ENCODE measurements at places on chromosomes 12 and 14.

GRCh38 chr12:121532503-121533393 is 48.1 kb downstream of the KDM2B start:
- DNase-seq: peak; percentile 87

DNA sequence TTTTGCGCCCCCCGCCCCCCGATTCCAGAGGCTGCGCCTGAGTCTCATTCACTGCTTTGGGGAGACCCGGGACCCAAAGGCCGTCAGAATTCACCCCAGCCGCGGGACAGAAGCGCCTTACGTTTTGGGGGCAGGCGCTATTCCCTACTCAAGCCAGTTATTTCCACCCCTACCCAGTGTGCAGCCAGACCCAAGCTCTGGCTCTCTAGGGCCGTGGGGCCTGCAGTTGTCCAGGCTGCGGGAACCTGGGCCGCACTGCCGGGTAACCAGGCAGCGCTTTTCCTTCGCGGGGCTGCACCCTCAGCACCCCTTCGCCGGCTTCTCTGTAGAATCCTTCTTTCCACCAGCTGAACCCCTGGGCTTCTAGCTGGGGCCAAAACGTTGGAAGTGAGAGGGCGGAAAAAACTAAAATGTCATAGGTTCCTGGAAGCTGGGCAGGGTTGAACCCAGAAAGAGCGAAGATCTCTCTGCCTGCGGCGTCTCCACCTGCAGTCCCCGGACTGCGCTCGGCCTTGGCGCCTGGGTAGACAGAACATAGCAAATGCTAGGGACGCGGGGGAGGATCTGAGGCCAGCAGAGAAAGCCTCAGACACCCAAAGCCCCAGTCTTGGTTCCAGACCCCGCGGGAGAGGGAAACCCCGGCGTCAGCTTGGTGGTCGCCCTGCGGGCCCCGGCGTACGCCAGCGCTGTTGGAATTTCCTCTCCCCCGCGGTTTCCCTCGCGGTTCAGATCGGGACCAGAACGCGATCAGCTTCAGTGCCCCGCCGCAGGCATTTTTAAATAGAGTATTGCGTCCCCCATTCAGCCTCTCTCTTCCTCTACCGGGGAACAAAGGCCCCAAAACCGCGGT is 18.3 kb downstream of the TBX3 start:
- DNase-seq: no peak

- DNase-seq: no peak
Observed at GRCh38 chr12:1122786-1123185, 131.8 kb downstream of the ERC1 start.

- DNase-seq: peak; percentile 34
Observed at GRCh38 chr12:38744041-38744440, 161.3 kb downstream of the CPNE8 start.

DNA sequence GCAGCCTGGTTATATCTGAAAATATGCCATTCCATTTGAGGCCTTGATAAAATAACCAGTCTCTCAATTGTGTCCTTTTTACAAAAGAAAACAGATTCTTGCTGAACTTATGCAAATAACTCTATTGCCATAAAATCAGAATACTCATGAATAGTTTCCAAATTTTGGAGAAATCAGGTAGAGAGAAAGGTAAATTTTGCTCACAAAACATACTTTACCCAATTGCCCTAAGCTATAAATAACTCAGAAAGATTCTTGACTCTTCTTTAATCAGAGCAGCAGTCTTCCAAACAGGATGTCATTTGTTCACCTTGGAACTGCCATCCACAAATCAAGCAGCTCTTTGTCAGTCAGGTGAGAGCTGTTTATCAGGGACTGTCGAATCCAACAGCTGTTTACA is 12.6 kb downstream of the ZNF26 start:
- DNase-seq: no peak

DNA sequence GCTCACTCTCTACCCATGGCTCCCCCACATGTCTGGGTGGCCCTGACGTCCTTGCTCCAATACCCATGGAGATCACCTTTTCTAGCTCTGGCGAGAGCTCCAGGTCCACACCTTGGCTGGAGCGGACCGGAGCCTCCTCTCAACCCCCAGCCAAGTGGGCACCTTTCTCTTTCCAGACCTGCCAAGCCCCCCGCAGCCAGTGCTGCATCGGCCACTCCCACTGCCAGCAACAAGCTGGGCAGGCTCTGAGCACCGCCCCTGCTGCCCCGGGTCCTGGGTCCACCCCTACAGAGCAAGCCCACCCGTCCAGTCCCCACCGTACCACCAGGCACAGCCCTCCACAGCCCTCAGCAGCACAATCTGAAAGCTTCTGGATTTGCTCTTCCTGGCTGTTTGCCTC is 98.2 kb upstream of the C14orf180 start:
- DNase-seq: no peak

GRCh38 chr12:1706632-1706980 is 15.7 kb downstream of the ADIPOR2 start:
- DNase-seq: no peak

DNA sequence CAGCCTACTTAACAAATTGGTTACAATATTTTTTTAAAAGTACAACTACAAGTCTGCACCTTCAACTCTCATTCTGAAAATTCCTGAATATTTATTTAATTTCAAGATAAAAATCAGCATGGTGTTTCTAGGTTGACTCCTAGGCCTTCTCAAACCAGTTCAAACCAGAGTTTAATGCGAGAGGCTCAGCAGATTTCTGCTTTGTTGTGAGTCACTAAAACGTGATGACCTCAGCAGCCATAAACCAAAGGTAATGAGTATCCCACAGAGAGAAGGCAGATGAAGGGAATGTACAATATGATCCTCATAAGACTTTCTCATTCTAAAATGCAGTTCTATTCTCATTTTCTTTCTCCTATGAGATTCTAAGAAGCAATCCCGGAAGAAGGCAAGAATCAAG is 1.5 kb downstream of the PRDM4 start:
- peak; percentile 63 for DNase-seq

DNA sequence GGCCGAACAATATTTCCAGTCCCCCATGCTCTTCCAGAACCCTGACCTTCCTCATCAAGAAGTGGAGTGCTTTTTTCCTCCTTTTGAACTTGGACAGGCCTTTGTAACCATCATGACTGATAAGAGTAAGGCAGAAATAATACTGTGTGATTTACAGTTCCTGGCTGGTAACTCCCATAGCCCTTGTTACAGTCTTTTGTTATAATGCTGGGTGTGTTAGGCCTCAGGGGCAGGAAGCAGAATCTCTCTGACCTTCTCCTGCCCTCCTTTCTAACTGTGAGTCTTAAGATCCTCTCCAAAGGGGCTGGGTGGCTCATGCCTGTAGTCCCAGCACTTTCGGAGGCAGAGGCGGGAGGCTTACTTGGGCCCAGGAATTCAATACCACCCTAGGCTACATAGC is 59.5 kb downstream of the BCAT1 start:
- no peak for DNase-seq

DNA sequence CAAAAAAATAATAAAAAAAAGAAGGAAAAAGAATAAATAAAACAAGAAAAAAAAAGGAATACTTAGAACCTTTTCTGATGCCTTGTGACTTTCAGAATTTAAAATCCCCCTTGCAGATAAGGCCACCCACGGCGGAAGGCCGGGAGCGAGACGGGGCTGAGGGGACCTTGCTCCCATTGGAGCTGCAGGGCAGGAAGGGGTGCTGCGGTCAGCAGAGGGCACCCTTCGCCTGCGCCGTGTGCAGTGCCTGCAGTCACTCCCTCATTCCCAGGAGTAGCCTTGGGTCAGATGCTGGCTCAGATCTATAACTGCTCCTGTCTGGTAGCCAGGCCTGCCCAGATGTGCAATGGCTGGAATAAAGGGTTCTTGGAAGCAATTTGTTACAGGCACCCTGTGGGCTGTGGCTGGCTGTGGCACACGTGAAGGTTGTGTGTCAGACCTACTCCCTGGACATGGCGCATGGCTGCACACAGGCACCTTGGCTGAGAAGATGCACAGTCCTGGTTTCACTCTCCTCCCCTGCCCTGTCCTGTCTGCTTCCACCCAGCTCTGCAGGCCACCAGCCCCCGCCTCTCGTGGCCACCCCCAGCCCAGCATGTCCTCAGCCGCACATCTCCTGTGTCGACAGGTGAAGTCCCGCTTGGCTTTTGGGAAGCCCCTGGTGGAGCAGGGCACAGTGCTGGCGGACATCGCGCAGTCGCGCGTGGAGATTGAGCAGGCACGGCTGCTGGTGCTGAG is 13.4 kb upstream of the ALDH2 start:
- DNase-seq: peak; percentile 59

- DNase-seq: no peak
Observed at GRCh38 chr12:54704202-54704601, 56.0 kb upstream of the DCD start.

GRCh38 chr12:15794836-15795235 is 5.6 kb upstream of the EPS8 start:
- DNase-seq: no peak

GRCh38 chr14:100778951-100779690 is 46.8 kb upstream of the MEG3 start:
- no peak for DNase-seq

DNA sequence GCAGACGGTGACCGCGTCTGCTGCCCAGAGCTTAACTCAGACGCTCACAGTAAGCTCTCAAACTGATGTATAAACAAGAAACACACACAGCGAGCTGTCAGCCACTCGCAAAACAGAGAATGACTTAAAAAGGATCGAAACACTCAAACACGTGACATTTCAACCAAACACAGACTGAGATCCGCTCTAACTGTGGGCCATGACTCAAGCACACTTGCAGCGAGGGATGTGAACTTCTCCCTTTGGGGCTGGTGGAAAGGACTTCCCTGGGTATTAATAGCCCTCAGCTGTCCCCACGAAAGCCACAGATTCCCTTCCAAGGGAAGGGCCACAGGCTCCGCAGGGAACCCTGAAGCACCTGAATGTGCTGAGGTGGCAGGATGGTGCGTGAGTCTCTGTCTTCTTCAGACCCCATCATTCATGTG is 29.1 kb downstream of the CCDC88C start:
- DNase-seq: no peak

DNA sequence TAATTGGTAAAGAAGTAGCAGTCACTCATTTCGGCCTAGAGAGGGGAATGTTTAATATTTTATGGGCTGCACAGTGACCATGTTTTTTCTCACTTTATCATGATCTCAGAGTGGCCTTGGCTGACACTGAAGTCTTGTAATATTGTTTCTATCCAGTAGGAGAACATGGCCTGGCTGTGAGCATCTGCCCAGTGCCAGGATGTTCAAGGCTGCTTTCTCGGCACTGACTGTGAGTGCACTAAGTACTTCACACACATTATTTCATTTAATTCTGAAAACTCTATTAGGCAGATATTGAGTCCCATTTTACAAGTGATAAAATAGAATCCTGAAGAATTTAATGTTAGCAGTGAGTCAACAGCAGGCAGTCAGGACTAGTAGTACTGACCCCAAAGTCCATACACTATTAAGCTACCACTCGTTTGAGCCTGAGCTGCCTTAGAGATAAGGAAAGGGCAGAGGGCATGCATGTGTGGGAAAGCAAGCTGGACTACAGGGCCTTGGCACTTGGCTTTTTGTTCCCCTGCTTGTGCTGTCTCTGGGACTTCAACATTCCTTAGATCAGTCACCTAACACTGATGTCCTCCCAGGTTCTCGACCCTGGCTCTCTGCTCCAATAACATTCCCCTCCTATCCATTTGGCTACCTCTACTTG is 42.2 kb upstream of the APPL2 start:
- DNase-seq: peak; percentile 35

DNA sequence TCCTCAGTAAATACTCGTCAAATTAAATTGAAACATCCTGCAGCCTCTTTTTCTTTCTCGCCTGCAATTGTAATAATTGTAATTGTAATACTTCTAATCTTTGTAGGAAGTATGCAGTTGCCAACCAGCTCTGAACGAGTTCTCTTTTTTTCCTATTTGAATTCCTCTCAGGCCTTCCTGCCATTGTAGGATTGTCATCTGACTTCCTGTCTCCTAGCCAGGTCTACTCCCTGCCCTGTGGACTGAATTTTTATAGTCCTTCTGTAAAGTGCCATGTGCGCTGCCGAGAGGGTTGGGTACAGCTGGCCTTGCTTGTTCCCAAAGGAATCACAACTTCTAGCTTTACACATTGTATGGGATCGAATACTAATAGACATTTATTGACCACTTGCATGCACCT is 183.3 kb downstream of the SSPN start:
- peak; percentile 51 for DNase-seq

GRCh38 chr14:84323450-84323849 is 1206.5 kb upstream of the FLRT2 start:
- DNase-seq: no peak

GRCh38 chr12:114935658-114936057 is 251.7 kb upstream of the TBX3 start:
- no peak for DNase-seq

- no peak for DNase-seq
Observed at GRCh38 chr12:103751600-103751999, 89.4 kb downstream of the NT5DC3 start.

DNA sequence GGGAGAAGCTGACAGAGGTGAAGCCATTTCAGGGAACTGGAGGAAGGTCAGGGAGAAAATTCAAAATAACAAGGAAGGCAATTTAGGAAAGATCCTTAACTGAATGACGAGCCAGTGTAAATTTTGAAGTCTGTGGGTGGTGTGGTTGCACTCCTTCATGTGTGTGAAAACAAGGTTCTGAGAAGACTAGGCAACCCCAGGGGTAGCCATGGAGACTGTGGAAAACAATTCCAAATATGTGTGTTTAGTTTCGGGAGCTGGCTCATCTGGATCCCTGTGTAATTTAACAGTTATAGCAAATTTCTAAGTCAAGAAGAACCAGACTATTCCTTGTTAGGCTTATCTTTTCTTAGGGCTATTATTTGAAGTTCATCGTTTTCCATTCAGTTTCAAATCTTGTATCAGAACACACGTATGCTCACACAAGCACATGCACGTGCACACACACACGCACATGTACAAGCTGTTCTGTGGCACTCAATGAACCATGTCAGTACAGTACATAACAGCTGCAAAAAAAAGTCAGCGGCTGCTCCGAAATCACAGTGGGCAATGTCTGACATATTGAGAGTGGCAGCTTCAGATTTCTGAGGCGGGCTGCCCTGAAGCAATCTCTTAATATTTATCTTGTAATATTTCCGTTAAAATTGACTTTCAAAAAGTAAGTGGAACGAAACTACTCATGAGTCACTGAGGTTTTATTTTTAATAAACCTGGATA is 411.2 kb downstream of the AEBP2 start:
- DNase-seq: peak; percentile 49

- no peak for DNase-seq
Observed at GRCh38 chr12:91126516-91126915, 15.2 kb upstream of the LUM start.

- peak; percentile 63 for DNase-seq
Observed at GRCh38 chr14:93299866-93300265, 33.0 kb downstream of the BTBD7 start.

GRCh38 chr12:17169726-17170471 is 563.9 kb upstream of the LMO3 start:
- DNase-seq: no peak

DNA sequence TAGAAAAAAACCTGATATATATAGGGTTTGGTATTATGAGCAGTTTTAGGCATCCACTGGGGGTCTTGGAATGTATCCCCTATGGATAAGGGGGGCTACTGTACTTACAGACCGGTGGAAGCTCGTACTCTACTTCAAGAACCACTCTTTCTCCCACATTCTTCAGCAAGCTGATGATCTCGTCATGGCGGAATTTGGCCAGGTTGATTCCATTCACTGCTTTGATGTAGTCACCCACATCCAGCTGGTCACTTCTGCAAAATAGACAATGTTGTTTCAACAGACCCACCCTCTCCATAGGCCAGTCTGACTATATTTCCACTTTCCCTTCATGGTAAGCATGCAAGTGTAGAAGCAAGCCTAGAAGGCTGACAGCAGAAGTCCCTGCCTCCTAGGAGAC is 139.9 kb downstream of the GRIP1 start:
- no peak for DNase-seq

GRCh38 chr14:38399652-38400051 is 143.8 kb upstream of the CLEC14A start:
- no peak for DNase-seq

- DNase-seq: no peak
Observed at GRCh38 chr12:31236998-31237637, 88.8 kb downstream of the SINHCAF start.

Data from cardiac fibroblast (primary cell).